ENCODE measurements at places on chromosomes 6 and 20.

DNA sequence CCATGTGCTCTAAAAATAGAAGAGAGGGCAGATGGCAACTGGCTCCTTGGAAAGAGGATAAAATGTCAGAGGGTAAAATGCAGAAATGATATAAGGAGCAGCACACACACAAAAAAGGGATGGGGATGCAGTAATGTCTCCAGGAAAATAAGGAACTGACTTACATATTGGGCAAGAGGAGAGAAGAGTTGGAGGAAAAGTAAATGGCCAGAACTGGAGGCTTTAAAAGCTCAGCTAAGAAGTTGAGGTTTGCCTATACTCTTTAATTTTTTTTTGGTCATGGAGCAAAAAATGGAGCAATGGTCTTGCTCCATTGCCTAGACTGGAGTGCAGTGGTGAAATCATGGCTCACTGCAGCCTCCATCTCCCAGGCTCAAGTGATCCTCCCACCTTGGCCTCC is 93.7 kb downstream of the SULF2 start:
- DNase-seq: no peak

- no peak for DNase-seq
These were observed 382.3 kb downstream of the CD83 start for GRCh38 chr6:14499841-14500240.

DNA sequence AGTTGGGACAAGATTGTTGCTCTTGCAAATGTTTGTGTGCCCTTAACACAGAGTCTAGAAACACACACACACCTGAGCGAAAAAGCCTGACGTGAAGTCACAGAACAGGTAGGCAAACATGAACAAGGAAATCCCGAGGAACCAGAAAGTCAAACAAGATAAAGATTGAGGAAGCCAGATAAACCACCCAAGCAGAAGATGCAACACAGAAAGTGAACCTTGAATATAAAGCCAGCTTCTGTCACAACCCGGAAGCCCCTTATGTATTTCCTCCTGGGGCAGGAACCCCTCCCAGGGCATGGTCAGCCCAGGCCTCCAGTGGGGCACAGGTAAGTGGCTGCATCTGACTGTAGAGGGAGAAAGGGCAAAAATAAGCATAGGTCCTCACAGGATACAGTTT is 158.2 kb upstream of the SUPT3H start:
- DNase-seq: no peak

DNA sequence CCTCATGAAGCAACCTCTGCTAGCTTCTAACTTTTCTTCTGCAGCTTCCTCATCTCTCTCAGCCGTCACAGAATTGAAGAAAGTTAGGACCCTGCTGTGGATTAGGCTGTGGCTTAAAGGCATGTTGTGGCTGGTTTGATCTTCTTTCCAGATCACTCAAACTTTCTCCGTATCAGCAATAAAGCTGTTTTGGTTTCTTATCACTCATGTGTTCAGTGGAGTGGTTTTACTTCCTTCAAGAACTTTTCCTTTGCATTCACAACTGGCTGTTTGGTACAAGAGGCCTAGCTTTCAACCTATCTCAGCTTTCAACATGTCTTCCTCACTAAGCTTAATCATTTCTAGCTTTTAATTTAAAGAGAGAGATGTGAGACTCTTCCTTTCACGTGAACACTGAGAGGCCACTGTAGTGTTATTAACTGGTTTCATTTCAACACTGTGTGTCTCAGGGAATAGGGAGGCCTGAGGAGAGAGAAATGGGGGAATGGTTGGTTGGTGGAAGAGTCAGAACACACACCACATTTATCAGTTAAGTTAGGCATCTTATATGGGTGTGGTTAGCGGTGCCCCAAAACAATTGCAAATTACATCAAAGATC is 17.2 kb downstream of the ZSCAN23 start:
- no peak for DNase-seq

DNA sequence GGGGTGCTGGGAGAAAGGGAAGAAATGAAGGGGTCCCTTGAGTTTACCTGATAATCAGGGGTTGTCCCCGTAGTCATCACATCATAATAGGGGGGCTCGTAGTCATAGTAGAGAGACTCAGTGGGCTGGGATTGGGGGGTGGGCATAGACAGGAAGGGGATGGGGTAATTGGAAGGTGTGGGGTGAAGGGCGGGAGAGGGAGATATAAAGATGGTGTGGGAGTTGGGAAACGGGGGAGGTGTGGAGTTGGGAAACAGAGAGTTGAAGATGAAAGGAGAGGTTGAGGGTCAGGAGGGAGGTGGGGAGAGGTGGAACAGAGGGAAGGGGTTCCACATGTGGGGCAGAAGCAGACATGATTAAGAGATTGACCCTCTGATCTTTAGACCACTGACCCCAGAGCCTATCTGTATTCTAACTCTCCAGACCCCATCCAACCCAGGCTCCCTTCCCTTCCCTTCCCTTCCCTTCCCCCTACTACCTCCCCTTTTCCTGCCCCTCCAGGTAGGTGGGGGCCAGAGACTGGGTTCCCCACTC is 6.5 kb downstream of the COL11A2 start:
- no peak for DNase-seq

- no peak for DNase-seq
These were observed 209.2 kb upstream of the PMEPA1 start for GRCh38 chr20:57919049-57919448.

- peak; percentile 34 for DNase-seq
These were observed 50.5 kb upstream of the SSTR4 start for GRCh38 chr20:22984606-22985005.

- no peak for DNase-seq
These were observed 7.1 kb upstream of the FYN start for GRCh38 chr6:111880181-111880888.

DNA sequence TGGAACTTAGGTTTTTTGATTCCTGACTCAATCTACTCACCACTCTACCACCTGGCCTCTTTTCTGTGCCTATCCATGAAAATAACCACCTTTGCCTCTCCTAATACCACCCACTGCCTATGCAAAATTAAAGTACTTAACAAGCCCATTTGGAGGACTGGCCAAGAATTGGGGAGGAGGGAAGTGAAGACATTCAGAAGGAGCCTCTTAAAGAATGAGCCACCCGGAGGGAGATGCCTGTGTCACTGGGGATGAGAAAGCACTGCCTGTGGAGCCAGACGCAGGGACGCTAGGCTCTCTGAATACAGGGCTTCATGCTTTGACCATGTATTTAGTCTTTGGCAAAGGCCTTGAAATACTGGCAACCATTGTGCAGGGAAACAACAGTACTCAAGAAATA is 40.0 kb upstream of the MRPS10 start:
- DNase-seq: no peak

DNA sequence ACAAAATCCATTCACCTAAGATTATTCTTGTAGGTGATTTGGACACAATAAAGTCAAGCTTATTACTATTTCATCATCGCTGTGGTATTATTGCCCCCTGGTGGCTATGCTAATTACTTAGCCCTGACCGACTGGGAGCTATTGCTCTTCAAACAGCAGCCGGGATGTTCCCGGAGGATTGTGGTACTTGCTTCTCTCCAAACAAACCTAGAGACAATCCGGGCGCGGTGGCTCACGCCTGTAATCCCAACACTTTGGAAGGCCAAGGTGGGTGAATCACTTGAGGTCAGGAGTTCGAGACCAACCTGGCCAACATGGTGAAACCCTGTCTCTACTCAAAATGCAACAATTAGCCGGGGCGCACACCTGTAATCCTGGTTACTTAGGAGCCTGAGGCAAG is 15.4 kb upstream of the STMND1 start:
- DNase-seq: no peak

DNA sequence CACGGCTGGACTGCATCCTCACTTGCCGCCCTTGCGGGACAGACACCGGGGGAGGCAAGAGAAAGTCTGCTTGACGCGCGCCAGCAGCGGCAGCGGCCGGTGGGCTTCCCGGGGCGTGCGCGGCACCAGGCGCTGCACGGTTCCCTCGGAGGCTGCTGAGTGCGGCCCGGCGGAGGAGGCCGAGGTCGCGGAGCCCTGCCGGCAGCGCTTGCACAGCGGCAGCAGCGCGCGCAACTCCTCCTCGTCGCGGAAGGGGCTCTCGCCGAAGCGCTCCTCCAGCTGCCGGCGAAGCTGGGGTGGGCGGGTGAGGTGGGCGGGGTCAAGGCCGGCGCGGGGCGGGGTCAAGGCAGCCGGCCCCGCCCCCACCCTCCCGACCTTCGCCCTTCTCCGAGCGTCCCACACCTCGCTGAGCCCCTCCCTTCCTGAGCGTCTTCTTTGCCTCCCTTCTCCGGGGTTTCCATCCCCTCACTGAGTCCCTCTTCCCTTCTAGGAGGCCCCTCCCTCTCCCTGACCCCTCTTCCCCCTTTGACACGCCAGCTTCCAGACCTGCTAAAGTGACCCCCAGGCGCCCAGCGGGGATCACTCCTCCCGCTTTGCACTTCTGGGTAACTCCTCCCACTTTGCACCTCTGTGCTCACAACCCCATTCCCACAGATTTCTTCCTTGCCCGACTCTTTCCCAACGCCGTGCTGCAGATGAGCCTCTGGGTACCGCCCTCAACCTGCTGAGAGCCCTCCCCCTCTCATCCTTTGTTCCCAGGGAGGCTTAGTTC is 8.8 kb downstream of the DUSP15 start:
- peak; percentile 78 for DNase-seq

DNA sequence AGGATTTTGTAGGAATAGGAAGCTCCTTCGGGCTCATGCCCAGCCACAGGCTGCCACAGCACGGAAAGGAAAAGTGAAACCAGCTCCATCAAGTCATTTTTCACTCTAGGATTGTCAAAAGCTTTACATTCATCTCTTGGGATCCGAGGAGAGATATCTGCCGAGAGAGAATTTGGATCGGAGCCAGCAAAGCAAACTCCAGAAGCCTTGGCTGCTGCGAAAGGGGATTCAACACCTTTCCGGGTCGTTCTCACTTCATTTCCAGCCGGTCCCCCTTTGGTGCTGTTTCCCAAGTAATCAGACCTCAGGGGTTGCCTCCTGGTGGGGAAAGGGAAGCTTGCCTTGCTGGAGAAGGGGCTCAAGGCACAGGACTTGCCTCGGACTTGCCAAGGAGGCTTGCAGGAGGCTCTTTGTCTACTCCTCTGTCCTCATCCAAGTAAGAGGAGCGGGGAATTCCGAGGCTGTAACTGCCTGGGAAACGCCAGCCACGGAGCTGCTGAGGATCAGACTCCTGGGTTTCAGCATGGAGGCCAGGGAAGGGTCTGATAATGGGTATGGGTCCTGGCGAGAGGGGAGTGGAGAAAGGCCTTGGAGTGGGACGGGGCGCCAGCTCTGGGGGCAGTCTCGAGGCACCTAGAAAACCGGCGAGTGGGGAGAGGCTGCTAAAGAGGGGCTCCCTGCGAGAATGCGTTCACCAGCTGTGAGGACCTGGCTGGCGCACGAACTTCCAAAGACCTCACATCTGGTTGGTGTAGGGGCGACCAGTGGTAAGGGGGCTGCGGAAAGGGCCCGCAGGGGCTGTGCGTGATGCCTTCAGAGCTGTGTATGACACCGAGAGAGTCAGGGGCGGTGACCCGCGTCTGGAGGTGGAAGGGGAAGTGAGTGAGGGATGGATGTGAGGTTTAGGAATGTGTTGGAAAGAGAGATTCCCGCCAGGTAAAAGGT is 702 bp downstream of the ETV7 start:
- peak; percentile 37 for DNase-seq

DNA sequence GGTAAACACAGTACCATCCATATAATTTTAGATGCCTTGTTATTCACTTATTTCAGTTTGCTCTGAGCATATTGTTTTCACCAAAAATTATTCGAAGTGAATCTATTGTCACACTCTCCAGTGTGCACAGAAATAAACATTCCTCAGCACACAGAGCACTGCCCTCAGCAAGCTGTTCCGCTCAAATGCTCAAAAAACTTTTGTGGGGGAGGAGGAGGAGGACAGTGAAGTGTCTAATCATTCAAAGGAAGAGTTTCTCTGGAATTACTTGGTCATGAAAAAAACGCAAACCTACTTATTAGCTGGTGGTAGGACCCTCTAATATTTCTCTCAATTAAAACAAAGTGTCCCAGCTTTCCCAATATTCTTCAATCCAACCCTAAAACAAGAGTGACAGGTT is 88.3 kb downstream of the DTNBP1 start:
- no peak for DNase-seq

GRCh38 chr6:10278746-10279145 is 136.1 kb downstream of the TFAP2A start:
- DNase-seq: no peak

- DNase-seq: no peak
These were observed 8.3 kb downstream of the SCML4 start for GRCh38 chr6:107815846-107816245.

- DNase-seq: no peak
These were observed at the start of gene RAB44 for GRCh38 chr6:36697481-36697903. Gene RAB44 (plus strand): TSS chr6:36697826. CDS start chr6:36704236, 6,410 bp downstream.

DNA sequence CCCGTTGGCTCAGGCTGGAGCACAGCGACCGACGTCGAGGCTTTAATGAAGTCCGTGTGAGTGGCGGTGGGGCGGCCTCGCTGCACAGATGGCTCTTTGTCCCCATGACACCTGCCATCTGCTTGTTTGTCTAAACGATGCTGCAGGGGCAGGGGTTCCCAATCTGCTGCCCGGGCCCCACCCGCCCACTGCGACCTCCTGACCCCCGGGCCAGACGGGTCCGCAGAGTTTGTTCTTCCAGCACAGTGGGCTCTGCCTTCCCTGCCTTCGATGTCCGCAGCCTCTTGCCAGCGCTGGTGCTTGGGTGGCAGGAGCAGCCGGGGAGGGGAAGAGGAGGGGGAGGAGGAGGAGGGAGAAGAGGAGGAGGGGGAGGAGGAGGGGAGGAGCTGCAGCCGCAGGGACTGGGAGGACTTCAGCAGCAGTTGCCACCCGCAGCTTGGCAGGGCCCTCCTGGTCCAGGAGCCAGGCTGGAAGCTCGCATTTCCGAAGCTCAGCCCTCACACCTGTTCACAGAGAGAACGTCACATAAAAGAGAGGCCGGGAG is 210.0 kb downstream of the DLL1 start:
- DNase-seq: no peak

DNA sequence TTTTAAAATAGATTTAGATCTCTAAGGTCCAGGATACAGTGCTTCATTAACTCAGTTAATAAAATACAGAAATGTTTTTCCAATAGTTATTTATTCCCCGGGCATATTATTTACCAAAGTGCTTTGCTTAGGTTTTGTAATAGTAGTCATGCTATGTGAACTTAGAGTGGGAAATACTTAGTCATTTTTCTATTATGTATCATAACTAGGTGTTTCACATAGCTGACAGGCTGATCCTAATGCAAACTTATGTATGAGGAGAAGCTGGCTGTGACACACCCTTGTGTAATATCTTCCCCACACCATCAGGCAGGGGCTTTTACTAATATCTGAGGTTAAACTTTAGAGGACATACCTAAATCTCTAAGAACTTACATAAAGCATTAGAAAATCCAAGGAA is 277.7 kb upstream of the RIMS1 start:
- no peak for DNase-seq

DNA sequence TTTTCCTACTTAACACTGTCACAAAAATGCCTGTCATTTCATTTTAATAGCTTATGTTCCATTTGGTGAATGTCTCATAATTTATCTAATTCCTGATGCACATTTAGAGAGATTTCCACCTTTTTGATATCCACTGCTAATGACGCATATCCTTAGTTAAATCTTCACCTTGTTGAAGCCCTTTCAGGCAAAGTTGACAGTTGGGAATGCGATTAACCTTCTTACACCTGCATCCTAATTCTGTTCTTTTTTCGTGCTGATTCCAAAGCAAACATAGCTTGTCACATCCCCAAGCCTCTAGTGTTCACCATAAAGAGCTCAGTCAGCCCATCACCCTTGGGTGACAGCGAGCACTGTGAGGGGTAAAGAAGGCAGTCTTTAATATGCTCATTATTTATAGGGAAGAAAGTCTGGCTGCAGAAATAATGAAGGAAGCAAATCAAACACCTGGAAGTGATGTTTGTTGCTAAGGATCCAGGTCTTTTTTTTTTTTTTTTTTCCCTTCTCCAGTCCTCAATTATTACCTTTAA is 205.6 kb downstream of the DTNBP1 start:
- no peak for DNase-seq
